LNCaP clone FGC (cell line): ENCODE measurements at places on chromosomes 6 and 20.

DNA sequence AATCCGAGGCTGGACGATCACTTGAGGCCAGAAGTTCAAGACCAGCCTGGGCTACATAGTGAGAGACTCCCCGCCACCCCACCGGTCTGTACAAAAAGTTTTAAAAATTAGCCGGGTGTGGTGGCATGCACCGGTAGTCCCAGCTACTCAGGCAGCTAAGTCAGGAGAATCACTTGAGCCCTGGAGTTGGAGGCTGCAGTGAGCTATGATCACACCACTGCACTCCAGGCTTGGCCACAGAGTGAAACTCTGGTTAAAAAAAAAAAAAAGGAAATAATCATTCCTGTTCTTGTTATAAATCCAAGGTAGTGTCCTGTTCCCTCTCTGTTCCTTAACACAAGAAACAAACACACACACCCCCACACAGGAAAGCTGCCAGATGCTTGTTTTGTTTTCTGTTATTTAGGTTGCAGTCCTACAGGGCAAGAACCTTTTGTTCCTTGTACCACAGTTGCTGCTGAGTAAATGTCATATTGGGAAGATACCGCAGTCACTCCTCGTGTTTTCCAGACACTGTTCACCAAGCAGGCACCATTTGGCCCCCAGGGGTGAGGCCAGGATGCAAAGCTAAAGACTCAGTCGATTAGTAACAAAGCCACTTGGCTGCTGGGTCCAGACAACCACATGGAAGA, 28.9 kb downstream of the ASIP start:
- DNase-seq, result peak; percentile 82

DNA sequence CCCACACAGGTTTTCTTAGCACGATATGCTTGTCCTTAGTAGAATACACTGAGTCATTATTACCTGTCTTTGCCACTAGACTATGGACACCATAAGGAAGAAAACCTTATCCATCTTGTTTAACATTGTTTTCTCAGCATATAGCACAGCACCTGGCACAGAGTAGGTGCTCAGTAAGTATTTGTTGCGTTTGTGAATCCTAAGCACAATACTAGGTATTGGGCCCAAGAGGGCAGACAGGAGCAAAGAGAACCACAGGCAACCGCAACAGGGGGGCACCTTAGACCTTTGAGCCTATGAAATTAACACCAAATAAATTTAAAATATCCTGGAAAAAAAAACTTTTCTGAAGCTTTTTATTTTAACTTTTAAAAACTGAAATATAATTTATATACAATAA, 3.7 kb upstream of the NCOA6 start:
- DNase-seq, result no peak

- DNase-seq, result no peak
Observed at GRCh38 chr6:89023591-89024441, 56.7 kb upstream of the PNRC1 start.

DNA sequence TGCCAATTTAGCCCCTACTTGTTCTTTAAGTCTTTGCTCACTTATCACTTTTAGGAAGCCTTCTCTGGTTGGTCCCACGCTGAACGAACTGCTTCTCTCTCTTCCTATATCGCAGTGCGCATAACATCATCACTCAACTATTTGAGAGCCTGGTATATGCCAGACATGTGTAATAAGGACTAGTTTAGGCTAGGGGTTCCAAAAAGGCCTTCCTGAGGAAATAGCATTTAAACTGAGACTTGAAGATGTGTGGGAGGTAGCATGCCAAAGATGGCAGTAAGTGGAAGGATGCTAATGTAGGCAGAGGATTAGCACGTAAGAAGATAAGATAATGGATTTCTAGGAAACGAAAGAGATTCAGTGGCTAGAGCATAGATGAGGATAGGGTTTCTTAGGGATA, 4.8 kb downstream of the CCDC28A start:
- DNase-seq, result no peak

GRCh38 chr20:33351696-33352095, 49.6 kb downstream of the CDK5RAP1 start:
- no peak for DNase-seq

GRCh38 chr6:107460083-107460631, 793 bp upstream of the PDSS2 start:
- DNase-seq, result no peak

DNA sequence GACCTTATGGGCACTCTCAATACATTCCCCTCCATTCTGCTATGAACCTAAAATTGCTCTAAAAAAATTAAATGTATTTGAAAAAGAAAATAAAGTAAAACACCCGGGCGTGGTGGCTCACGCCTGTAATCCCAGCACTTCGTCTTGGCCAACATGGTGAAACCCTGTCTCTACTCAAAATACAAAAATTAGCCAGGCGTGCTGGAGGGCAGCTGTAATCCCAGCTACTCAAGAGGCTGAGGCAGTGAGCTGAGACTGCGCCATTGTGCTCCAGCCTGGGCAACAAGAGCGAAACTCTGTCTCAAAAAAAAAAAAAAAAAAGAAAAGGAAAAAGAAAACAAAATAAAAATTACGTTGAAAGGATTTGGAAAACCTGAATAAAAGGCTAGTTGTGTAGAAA, 60.5 kb downstream of the CD164 start:
- no peak for DNase-seq

- no peak for DNase-seq
Observed at GRCh38 chr6:113362301-113363047, 494.7 kb upstream of the MARCKS start.

- no peak for DNase-seq
Observed at GRCh38 chr6:42366999-42367352, 84.8 kb downstream of the TRERF1 start.
